ENCODE measurements at places on chromosomes 1 and 21. TPM values are rescaled to one million over a fixed set of nuclear protein-coding genes. Genes with fewer than 3 reads are reported as not detected.

Gene CFHR5
- 3.4 TPM for total RNA-seq

Gene TBX19
- 0.92 TPM for total RNA-seq

Gene CYYR1
- total RNA-seq: 2.4 TPM

Gene ZYG11A
- total RNA-seq: 0.65 TPM

Gene RIMS3
- total RNA-seq: 1.0 TPM

Gene PMVK
- 9.7 TPM for total RNA-seq

DNA sequence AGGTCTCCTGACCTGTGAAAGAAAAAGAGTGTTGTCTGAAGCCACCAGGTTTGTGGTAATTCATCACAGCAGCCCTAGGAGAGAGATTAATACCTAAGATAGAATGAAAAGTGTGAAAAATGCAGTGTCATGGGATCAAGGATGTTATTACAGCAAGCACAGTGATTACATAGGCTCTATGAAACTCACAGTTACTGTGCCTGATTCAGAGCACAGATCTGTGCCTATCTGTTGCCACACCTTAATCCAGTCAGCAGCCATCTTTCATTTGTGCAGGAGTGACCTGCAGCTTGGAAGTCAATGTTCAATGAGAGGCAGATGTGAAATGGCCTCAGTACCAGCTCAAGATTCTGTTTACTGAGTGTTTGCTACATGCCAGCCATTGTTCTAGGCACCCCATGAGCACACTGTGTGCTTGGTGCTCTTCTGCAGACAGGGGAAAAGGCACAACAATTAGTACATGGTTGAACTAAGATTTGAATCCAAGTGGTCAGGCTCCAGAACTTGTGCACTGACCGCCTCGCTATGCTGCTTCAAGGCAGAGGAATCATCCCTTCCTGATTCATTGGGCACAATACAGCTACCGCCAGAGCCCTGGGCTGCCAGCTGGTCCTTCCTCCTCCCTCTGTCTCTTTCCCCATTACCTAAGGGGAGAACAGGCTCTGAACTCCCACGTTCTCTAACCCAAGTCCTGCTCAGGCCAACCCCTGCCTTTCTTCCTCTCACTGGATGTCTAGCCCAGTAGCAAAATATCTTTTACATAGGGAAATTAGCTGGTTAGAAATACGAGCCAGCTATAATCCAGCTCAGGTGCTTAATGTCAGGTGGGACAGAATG, 56.3 kb upstream of the NEK2 start:
- H3K27ac ChIP-seq: no peak overlapping the region
- no peak for DNase-seq
- H3K27me3 ChIP-seq: no peaks in the 10 kb centered on the region
- H3K36me3 ChIP-seq: no peaks in the 10 kb centered on the region

DNA sequence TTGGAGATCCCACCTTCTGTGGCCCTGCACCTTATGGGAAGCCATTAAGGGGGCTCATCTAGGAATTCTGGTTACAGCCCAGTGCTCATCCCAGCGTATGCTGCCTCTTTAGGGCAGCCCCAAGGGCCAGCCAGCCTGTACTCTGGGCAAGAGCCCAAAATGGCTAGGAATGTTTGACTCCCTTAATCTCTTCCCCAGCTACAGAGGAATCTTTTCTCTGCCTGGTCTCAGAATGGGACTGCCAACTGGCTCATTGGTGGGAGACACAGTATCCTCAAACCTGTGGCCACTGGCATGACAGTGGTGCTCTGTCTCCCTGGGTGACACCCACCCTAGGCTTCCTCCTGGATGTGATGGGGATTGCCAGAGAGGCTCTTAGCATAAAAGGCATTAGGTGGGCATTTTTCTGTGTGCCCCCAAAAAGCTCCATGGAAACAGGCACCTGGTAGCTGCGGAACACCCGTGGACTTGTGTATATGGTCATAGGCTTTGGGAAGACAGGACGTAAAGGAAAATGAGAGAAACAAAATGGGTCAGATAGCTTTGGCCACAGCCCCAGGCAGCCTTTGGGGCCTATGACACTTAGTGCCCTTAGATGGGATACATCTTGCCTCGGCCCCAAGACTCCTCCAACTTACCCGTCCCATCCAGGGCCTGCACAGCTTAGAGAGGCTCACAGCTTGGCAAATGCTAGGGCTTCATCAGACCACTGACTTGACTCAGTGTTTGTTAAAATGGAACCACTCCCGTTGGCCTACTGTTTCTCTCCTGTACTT, 6.9 kb downstream of the TMEM81 start:
- no peak overlapping the region for H3K4me3 ChIP-seq
- DNase-seq: no peak
- no peaks in the 10 kb centered on the region for H3K4me1 ChIP-seq
- no peak overlapping the region for H3K27ac ChIP-seq
- H3K27me3 ChIP-seq: no peaks in the 10 kb centered on the region

- no peak for DNase-seq
- H3K27ac ChIP-seq: no peak overlapping the region
- no peaks in the 10 kb centered on the region for H3K27me3 ChIP-seq
- no peaks in the 10 kb centered on the region for H3K36me3 ChIP-seq
- no peaks in the 10 kb centered on the region for H3K4me1 ChIP-seq
Measured at GRCh38 chr1:57532299-57532698, 108.4 kb upstream of the DAB1 start.

GRCh38 chr1:67700692-67701410, 15.8 kb downstream of the GADD45A start:
- H3K36me3 ChIP-seq: peaks cover 14% of the 10 kb centered on the region
- no peaks in the 10 kb centered on the region for H3K4me1 ChIP-seq
- no peak overlapping the region for H3K27ac ChIP-seq
- no peaks in the 10 kb centered on the region for H3K27me3 ChIP-seq
- H3K4me3 ChIP-seq: no peak overlapping the region

DNA sequence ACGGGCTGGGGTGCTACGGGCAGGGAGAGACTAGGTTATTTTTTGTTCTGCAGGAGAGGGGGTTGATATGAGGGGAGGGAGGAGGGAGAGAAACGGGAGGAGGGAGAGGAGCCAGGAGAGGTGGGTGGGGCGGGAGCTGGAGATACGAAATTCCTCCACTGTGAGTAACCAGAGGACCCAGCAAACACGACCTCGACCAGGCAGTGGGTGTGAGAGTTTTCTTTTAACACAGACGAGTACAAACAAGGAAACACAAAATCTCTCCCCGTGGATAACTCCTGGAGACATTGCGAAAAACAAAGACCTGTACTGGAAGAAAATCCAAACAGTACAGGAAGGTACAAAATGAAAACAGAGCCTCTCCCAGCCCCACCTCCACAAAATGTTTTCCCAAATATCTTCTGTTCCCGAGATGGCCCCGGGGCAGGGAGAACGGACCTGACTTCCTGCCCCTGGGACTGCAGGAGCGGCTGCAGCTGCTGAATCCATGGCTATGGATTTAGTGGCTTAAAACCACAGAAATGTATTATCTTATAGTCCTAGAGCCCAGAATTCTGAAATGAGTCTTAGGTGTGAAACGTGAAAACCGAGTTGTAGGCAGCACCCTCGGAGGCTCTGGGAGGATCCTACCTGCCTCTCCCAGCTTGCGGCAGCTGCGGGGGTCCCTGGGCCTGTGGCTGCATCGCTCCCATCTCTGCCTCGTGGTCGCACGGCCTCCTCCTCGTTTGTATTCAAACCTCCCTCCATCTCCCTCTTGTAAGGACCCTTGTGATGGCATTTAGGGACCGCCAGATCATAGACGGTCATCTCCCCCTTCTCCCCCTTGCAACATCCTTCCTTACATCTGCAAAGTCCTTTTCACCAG, 82.2 kb downstream of the RIPK4 start:
- no peaks in the 10 kb centered on the region for H3K27me3 ChIP-seq
- DNase-seq: no peak
- H3K27ac ChIP-seq: no peak overlapping the region
- H3K4me1 ChIP-seq: no peaks in the 10 kb centered on the region

GRCh38 chr1:223674119-223674890, 8.8 kb upstream of the CAPN8 start:
- H3K4me1 ChIP-seq: no peaks in the 10 kb centered on the region
- no peak overlapping the region for H3K27ac ChIP-seq
- H3K4me3 ChIP-seq: no peak overlapping the region
- no peaks in the 10 kb centered on the region for H3K36me3 ChIP-seq
- no peaks in the 10 kb centered on the region for H3K27me3 ChIP-seq
- DNase-seq: no peak

GRCh38 chr21:15706696-15707095, 23.1 kb upstream of the USP25 start:
- DNase-seq: no peak
- no peaks in the 10 kb centered on the region for H3K36me3 ChIP-seq
- H3K4me3 ChIP-seq: no peak overlapping the region
- H3K27ac ChIP-seq: no peak overlapping the region
- no peaks in the 10 kb centered on the region for H3K4me1 ChIP-seq

- H3K4me3 ChIP-seq: no peak overlapping the region
- no peaks in the 10 kb centered on the region for H3K27me3 ChIP-seq
- DNase-seq: peak; percentile 56
- H3K36me3 ChIP-seq: no peaks in the 10 kb centered on the region
- no peak overlapping the region for H3K27ac ChIP-seq
Measured at GRCh38 chr1:94621395-94621794, 79.8 kb upstream of the F3 start.

DNA sequence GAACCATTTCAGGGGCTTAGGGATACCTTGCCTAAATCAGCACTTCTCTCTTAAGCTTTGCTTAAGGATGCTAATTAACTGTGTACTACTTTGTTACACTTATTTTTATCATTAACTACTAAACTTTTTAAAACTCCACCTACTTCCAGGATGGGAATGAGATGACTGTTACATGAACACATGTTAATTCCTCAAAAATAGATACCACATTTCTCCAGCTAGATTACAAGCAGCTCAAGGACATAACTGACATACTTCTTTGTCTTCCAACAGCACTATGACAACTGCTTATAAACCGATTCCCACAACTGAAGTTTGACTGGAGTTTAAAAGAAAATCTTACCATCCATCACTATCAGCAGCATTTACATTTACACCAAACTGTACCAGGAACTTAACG, 53.7 kb downstream of the TP53BP2 start:
- no peaks in the 10 kb centered on the region for H3K4me1 ChIP-seq
- DNase-seq: no peak
- no peak overlapping the region for H3K27ac ChIP-seq
- no peak overlapping the region for H3K4me3 ChIP-seq
- H3K36me3 ChIP-seq: peaks cover 2% of the 10 kb centered on the region

DNA sequence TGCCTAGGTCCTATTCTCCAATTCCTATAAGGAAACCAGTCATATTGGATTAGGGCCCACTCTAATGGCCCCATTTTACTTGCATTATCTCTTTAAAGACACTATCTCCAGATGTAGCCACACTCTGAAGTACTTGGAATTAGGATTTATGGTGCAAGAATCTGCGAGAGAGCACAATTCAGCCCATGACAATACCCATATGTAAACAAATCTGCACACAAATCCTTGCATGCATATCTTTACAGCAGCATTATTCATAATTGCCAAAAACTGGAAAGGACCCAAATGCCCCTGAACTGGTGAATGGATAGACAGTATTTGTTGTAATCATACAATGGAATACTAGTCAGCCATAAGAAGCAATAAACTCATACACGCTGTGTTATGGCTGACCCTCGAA, 229.8 kb upstream of the ADAMTS5 start:
- DNase-seq: no peak
- H3K27me3 ChIP-seq: no peaks in the 10 kb centered on the region
- no peak overlapping the region for H3K27ac ChIP-seq
- H3K4me1 ChIP-seq: no peaks in the 10 kb centered on the region
- no peaks in the 10 kb centered on the region for H3K36me3 ChIP-seq

DNA sequence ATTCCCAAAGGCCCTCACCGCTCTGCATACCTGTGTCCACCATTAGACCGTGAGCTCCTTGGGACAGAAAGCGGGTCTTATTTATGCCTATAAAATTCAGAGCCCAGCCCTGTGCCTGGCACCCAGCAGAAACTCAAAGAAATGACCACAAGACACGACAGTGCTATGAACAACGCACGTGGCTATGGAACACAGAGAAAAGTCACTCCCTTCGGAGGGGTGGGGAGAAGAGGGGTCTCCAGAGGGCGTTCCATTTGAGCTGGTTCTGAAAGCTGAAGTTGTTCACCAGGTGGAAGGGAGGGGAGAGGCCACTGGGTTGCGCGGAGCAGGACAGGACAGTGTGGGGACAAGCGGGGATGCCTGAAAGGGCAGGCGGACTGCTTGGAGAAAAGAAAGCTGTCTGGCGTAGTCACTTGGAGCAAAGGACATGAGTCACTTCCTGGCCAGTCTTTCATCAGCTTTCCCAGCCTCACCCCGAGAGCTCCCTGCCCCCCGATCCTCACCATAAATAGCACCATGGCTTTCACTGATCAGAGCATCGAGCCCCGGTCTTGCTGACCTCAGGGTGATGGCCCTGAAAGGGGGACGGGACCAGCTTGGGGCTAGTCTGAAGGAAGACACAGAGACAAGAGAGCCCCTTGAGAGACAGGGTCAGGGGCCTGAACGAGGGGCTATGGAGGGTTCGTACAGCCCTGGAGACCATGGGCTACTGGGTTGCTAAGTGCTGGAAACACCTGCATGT, 28.5 kb downstream of the ECE1 start:
- no peaks in the 10 kb centered on the region for H3K27me3 ChIP-seq
- peaks cover 11% of the 10 kb centered on the region for H3K36me3 ChIP-seq
- no peak overlapping the region for H3K4me3 ChIP-seq
- peaks cover 27% of the 10 kb centered on the region for H3K4me1 ChIP-seq

- H3K27me3 ChIP-seq: no peaks in the 10 kb centered on the region
- no peak overlapping the region for H3K27ac ChIP-seq
- no peaks in the 10 kb centered on the region for H3K4me1 ChIP-seq
- no peak for DNase-seq
- H3K4me3 ChIP-seq: no peak overlapping the region
Measured at GRCh38 chr1:157781048-157781447, 4.1 kb upstream of the FCRL2 start.

- DNase-seq: no peak
- H3K27ac ChIP-seq: no peak overlapping the region
- no peak overlapping the region for H3K4me3 ChIP-seq
Measured at GRCh38 chr1:232648316-232648715, 18.4 kb upstream of the SIPA1L2 start.

GRCh38 chr1:61102041-61102440, 19.7 kb downstream of the NFIA start:
- H3K27ac ChIP-seq: peak overlapping the region; percentile 9
- no peaks in the 10 kb centered on the region for H3K27me3 ChIP-seq
- no peaks in the 10 kb centered on the region for H3K36me3 ChIP-seq
- no peak for DNase-seq
- H3K4me3 ChIP-seq: no peak overlapping the region
- peaks cover 29% of the 10 kb centered on the region for H3K4me1 ChIP-seq

DNA sequence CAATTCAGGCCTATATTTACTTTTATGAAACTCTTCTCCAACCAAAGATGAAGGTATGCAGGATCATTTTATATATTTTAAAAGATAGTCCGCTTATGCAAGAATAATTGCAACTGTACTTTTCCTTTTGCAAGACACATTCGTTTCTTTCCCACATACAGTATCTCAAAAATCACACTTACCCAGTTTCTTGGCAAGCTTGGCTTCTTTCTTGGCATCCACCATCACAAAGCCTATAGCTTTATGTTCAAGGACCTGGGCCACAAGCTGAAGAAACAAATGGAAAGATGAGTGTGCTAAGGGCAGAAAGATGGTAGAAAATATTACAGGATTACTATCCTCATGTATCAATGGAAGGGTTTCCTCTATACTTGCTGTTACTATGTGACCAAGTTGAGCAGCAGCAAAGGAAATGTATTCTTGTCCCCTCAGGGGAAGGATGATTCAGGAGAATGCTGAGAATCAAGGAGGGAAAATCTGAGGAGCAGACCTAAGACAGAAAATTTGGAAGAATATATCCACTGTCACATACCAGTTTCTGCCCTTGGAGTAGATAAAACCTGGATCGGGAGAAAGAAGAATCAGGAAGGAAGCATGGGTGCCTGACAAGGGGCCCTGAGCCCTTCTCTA, 23.8 kb downstream of the CASQ2 start:
- DNase-seq: no peak
- H3K27ac ChIP-seq: no peak overlapping the region
- no peaks in the 10 kb centered on the region for H3K27me3 ChIP-seq
- H3K4me3 ChIP-seq: no peak overlapping the region
- no peaks in the 10 kb centered on the region for H3K4me1 ChIP-seq

Data from liver (tissue), 10 donors.